ENCODE measurements at places on chromosomes 16 and 17.
A peak's percentile ranks its signal among the peaks of the same experiment; 100 is the strongest.

GRCh38 chr16:29745853-29746345, at the start of gene C16orf54:
Gene C16orf54, minus strand, starts transcription at chr16:29745990. Its CDS starts 1,039 bp downstream, at chr16:29744951.
- no peak for DNase-seq

- peak; percentile 97 for DNase-seq
Measured at GRCh38 chr17:48483471-48484131, 47.2 kb downstream of the HOXB1 start.

DNA sequence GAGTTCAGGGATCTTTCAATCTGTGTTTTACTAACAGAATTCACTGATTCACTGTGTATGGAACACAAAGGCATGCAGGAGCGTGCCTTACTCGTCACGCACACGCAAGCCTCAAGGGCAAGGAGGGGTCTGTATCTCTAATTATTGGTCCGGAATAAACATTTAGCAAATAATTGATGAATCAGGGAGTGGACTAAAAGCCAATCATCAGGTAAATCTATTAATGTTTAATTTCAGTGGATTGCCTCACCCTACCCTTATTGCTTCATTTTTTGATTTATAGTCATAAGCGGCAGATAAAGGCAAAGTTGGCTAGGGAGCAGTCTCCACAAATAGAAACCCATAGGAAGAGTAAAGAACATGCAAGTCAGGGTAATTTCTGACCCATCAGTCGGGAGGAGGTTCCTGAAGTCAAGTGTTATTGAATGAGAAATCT, 7.4 kb upstream of the HSD17B2 start:
- DNase-seq = no peak

GRCh38 chr16:48001324-48001895, 154.4 kb downstream of the ABCC12 start:
- DNase-seq = no peak

DNA sequence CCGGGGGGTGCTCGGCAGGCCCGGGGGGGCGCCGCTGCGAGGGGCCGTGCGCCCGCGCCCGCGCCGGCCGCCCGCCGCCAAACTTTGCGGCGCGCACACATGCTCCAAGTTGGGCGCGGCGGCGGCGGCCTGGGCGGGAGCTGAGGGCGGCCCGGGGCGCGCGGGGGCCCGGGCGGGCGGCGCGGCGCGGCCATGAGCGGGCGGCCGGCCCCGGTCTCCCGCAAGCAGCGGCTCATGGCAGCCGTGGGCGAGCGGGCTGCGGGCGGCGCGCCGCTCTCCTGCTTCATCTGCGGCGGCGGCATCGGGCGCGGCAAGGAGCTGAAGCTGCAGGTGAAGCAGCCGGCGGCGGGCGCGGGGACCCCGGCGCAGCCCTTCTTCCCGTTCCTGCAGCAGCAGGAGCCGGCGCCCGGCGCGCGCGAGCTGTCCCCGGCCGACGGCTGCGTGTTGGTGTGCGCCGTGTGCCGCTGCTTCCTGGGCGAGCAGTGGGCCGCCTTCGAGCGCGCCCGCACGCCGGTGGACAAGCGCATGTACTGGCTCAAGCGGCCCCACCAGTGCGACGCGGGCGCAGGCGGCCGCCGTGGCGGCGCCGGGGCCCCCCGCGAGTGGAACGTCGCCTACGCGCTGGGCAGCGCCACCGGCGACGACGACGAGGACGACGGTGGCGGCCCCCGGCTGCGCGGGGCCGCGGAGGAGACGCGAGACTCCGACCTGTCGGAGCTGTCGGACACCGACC, 57.2 kb upstream of the CIBAR2 start:
- peak; percentile 53 for DNase-seq

- DNase-seq = no peak
Measured at GRCh38 chr16:70614208-70614951, 32.0 kb upstream of the IL34 start.

DNA sequence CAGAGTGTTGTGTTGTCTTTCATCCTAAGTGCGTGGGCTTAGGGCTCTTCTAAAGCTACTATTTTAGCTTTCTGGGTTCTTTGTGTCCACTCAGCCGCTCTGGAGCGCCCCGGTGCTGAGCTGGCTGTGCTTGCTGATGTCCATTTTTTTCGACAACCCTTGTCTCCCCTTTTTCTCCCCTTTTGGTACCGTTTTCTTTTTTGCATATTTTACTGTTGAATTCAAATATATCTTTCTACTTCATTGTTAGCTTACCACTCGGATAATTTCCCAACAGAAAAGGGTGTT, 1.2 kb downstream of the SRRM2 start:
- peak; percentile 29 for DNase-seq

DNA sequence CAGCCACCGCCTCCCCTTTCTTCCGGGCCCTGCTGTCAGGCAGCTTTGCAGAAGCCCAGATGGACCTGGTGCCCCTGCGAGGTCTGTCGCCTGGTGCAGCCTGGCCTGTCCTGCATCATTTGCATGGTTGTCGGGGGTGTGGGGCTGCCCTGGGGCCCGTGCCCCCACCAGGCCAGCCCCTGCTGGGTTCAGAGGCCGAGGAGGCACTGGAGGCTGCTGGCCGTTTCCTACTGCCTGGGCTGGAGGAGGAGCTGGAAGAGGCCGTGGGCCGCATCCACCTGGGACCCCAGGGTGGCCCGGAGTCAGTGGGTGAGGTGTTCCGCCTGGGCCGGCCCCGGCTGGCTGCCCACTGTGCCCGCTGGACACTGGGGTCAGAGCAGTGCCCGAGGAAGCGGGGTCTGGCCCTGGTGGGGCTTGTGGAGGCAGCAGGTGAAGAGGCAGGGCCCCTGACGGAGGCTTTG, 5.5 kb upstream of the TGFB1I1 start:
- DNase-seq = no peak

- DNase-seq = peak; percentile 13
Measured at GRCh38 chr16:46757339-46758050, 9.4 kb upstream of the MYLK3 start.

- DNase-seq = no peak
Measured at GRCh38 chr17:82571855-82572254, 52.3 kb downstream of the FOXK2 start.

DNA sequence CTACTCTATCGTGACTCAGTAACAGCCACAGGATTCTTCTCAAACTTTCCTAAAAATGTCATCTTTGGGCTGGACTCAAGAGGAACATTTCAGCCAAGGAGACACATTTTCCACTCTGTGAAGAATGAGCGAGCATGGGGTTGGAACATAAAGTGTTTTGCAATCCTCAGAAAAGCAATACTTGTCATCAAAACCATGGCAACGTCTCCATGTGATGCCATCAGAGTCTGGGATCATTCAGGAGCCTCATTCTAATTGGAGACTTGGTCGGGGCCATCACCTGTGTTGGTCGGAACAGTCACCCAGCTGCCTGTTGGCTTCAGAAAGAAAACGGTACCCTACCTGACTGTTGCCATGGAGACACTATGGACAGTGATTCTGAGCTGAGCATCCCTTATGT, 25.5 kb downstream of the MYOCD start:
- DNase-seq = peak; percentile 84

- DNase-seq = no peak
Measured at GRCh38 chr17:35068249-35068648, 4.7 kb upstream of the RFFL start.

- DNase-seq = peak; percentile 47
Measured at GRCh38 chr16:14462811-14463210, 167.2 kb downstream of the PARN start.

DNA sequence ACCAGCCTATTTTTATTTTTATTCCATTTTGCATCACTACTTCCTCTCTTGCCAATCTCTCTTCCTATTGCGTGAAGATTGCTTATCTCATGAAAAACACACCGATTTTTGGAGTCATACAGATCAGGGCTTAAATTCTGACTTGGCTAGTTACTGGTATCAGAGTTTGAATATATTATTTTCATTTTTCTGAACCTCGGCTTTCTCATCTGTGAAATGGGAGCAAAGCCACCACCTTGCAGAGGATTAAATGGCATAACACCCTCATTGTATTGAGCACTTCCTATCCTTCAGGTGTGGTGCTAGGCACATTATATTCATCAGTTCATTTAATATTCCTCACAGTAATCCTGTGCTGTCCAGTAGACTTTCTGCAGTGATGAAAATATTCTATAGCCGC, 208.8 kb downstream of the HAPSTR1 start:
- DNase-seq = no peak

DNA sequence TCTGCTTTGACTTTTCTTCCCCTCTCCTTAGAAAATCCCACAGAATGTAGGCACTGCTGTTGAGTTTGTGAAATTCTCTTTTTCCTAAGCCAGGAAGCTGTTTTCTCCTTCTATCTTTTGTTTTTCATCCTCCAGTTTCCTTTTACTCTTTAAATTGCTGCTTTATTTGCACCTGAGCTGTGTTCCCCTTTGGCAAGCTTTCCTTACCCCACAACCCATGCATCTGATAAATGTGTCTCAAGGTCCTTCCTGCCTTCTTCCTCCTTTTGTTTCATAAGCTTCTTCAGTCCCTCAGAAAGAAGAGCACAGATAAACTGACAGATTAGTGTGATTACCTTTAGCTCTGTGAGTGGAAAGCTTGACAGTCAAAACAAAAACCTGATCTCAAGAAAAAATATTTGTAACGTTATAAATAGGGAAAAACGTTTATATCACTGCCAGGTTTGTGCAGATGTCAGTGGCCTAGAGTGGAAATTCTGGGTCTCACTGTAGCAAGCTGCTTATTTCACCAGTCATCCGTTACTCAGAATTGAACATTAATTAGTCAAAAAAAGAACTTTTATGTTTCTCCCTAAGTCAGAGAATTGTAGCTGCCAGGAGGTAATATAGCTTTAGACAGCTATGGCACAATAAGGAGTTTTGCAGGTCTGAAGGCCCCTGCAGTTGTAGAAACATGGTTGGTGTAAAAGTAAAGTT, 23.6 kb downstream of the GSDMB start:
- DNase-seq = no peak

GRCh38 chr17:75980188-75981018, 1.4 kb downstream of the TEN1 start:
- no peak for DNase-seq

DNA sequence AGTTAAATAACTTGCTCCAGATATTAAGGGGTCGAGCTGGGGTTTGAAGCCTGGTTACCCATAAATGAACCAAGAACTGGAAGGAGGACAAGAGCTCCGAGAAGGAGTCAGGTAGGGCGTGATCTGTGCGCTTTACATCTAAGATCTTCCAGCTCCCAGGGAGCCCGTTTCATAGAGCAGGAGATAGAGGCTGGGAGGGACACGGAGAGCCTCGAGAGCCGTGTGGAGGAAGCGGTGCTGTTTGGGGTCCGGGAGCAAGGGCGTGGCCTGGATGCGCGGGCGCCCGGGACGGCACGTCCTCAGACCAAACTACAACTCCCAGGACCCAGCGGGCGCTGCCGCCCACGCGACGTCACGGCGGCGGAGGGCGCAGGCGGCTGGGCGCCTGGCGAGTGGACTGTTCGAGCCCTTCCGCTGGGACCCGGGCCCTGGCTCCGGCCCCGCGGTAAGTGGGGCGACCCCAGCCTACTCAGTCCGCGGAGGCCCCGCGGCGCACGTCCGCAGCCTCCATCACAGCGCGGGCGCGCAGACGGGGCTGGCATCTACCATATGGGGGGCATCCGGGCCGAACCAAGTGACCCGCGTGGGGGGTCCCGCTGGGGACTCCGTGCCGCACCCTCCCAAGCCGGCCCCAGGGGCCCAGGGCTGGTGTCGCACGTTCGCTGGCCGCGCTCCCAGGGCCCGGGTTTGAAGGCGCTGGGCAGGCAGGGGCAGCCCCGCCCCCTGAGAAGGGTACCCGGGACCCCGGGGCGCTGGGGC, at the start of gene BCKDK:
TSS of gene BCKDK (plus strand) at position 352 of the 759 bp plus-strand sequence. CDS start 838 bp downstream, outside the sequence.
- peak; percentile 79 for DNase-seq

DNA sequence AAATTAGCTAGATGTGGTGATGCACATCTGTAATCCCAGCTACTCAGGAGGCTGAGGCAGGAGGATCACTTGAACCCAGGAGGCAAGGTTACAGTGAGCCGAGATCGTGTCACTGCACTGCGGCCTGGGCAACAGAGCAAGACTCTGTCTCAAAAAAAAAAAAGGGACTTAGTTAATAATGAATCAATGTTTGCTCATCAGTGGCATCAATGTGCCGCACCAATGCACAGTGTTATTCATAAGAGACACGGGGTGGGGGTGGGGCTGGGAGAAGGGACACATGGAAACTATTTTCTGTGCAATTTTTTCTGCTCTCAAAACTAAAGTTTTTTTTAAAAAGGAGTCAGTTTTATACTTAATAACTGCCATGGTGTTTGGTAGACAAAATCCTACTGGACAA, 6.8 kb upstream of the ATP2C2 start:
- no peak for DNase-seq

DNA sequence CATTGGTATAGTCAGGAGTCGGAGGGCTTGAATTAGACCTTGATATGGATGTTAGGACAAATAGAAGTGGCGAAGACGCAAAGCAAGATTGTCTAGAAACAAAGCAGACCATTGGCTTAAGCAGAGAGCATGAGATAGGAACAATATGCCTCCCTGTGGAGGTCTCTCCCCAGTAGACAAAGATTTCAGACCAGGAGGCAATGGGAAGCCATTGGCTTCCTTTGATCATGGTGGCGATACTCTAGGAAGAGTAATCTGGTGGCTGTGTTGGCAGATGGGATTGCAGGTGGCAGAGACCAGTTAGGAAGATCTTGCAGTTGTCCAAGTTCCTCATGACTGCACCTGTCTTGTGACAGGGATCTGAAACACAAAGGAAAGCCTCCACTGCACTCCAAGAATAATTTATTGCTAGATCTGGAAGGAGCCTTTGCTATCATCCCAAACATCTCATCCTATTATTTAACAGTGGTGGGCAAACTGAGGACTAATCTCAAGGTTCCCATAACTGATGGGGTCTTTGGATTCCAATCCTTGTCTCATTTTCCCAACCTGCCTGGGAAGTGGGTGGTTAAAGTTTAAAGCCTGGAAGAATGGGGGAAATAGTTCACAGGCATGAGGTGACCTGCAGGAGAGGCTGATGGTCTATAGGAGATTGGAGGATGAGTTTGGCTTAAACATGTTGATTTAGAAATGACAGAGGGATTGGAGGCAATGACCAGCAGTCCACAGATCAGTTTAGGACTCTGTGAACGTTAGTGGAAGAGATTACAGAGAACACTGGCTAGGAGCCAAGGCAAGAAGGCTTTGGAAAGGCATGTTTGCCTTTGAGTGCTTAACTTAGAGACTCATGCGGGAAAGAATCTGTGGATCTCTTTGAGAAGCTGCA, 37.0 kb downstream of the HLF start:
- peak; percentile 12 for DNase-seq

DNA sequence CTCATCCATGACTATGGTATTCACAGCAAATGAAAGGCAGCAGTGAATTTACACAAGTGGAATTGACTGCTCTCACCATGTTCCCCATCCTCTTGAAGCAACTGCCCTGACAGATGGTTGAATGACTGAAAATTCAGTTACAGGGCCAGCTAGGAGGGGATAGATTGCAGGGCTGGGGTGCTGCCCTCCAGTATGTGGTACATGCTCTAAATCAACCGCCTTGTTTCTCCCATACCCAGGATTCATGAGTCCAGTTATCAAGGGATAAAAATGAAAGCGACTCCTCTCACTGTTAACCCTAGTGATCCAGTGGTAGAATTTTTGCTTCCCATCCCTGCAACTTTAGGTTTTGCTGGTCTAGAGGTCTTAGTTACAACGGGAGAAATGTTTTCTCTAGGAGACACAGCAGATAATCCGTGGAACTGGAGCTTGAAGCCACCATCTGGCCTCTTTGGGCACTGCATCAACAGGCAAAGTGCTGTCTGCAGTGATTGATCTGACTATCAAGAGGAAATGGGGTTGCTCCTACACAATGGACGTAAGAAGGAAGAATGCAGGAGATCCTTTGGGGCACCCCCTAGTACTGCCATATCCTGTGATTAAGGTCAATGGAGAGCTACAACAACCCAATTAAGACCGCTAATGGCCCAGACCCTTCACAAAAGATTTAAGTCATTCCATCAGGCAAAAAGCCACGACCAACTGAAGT, 32.0 kb downstream of the SCPEP1 start:
- DNase-seq = peak; percentile 48

GRCh38 chr17:28956861-28957260, 5.5 kb upstream of the PHF12 start:
- DNase-seq = no peak

- peak; percentile 92 for DNase-seq
Measured at GRCh38 chr17:77319211-77320043, 178.7 kb downstream of the SEC14L1 start.

Measured in EH (cell line).